ENCODE measurements at places on chromosomes 11 and 22.
A peak's percentile ranks its signal among the peaks of the same experiment; 100 is the strongest.

GRCh38 chr11:102476812-102477211 lies 24.2 kb upstream of the TMEM123 start:
- no peak for DNase-seq

DNA sequence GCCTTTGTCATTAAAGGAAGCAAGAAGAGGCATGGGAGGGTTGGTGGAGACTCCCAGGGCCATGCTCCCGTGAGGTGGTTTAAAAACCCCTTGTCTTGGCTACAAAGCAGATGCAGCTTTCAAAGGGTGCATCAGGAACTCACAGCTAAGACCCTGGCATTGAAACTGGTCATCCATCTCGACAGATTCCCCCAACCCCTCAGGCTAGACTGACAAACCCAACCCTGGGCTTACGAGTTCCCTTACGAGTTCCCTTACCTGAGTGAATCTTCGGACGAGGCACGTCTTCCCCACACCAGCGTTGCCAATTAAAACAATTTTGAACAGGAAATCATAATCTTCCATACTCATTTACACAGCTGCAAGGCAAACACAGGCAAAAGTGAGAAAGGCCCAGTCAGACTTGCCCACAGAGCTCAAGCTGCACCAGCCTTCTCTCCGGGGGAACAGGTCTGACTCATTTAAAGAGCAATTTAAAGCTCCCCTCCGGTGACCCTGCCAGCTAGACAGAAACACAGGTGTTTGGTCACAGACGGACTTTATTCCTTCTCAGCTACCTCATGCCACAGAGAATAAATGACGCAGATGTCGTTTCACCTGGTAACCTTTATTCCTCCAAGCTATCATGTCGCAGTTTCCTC lies 74.6 kb downstream of the RAB30 start:
- peak; percentile 95 for DNase-seq

DNA sequence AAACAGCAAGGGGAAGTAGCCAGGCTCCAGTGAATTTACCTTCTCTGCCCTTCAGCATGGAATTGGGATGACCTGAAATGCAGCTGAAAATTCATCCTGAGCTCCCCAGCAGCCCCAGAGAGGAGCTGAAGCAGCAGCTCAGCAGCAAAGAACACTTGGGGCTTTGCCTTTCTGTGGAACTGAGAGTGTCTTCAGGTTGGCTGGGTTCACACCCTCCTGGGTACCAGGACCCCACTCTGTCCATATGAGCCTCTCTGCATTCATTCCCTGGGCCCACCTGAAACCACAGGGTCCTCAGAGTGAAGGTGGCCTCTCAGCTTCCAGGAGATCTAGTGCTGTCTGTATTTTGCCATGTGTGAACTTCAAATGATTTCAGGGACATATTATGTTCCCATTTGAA lies 429.2 kb downstream of the MN1 start:
- no peak for DNase-seq

DNA sequence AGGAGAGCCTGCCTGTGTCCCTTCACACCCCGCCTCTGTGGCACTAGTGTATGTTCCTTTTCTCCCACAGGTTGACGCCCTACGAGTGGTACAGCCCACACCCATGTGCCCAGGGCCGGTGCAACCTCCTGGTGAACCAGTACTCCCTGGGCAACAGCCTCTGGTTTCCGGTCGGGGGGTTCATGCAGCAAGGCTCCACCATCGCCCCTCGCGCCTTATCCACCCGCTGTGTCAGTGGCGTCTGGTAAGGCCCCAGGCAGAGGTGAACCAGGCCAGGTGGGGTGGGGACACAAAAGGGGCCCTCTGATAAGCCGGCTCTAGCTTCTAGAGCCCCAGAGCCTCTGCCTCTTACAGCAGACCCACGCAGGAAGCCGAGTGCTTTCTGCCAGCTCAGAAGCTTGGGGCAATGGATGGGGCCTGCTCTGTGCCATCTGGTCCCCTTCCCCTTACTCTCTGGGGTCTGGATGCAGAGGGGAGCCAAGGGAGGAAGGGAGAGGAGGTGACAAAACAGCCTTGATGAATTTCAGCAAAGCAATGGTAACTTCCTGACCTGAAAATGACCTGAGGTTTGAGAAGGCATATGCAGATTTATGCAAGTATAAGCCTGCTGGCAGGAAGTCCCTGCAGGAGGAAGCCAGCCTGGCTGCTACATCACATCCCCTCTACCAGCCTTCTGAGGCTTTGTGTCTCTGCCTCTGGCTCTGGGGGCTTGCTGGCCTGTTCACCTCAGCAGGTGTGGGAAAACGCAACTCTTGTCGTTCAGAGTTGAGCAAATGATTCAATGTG lies 67.0 kb upstream of the TBCEL start:
- no peak for DNase-seq

GRCh38 chr11:3957437-3957836 lies 102.0 kb downstream of the STIM1 start:
- DNase-seq = no peak

- no peak for DNase-seq
Measured at GRCh38 chr11:130278745-130279144, 36.0 kb downstream of the ZBTB44 start.

GRCh38 chr22:39381009-39381755 lies 18.4 kb upstream of the TAB1 start:
- no peak for DNase-seq

- peak; percentile 37 for DNase-seq
Measured at GRCh38 chr11:18064450-18065054, 18.5 kb upstream of the TPH1 start.

- DNase-seq = no peak
Measured at GRCh38 chr11:120867988-120868387, 155.9 kb upstream of the TBCEL start.

GRCh38 chr11:111069066-111069465 lies 176.5 kb upstream of the POU2AF2 start:
- DNase-seq = no peak

DNA sequence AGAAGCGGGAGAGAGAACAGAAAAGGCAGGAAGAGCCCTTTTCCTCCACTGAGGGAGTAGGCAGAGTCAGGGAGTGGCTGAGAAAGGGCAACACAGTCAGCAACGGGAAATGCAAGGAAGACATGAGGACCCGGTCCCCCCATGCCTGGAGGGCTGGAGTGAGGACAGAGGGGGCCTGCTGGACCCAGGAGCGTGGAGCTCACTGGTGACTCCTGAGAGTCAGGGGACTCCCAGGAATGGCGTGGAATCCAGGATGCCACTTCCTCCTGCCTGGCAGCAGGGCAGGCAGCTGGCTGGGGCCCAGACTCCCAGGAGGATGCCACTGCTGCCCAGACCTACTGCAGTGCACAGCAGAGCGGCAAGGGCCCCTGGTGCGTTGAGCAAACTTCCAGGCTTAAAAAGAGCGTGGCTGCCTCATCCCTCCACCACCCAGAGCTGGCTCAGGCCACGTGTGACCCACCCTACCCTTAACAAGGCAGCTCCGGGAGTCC lies 11.3 kb downstream of the C11orf21 start:
- no peak for DNase-seq

- DNase-seq = no peak
Measured at GRCh38 chr11:112958670-112959069, 2.5 kb upstream of the NCAM1 start.

DNA sequence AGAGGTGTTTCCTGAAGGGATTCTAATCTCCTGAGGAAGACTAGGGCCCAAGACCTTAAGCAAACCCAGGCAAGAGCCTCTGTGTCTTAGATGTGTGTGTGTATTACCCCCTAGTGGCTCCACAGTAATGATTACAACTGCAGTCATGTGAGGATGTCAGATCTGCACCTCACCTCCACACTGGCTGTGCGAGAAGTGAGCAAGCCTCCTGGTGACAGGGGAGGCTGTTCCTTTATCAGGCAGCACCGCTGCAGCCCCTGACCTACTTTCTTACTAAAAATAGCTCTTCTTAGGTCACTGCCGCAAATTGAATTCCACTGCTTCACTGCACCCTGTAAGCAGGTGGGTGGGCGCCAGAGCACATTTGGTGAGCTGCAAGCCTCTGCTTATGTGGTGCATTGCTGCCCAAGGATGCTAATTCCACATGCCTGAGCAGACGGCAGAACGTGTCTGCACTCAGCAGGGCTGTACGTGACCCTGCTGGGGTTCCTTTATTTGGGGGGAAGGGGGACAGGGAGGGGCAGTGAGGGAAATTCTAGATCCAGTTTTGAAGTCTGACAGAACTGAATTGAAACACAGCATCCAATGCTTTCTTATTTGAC lies 112.4 kb downstream of the KCNC1 start:
- no peak for DNase-seq

DNA sequence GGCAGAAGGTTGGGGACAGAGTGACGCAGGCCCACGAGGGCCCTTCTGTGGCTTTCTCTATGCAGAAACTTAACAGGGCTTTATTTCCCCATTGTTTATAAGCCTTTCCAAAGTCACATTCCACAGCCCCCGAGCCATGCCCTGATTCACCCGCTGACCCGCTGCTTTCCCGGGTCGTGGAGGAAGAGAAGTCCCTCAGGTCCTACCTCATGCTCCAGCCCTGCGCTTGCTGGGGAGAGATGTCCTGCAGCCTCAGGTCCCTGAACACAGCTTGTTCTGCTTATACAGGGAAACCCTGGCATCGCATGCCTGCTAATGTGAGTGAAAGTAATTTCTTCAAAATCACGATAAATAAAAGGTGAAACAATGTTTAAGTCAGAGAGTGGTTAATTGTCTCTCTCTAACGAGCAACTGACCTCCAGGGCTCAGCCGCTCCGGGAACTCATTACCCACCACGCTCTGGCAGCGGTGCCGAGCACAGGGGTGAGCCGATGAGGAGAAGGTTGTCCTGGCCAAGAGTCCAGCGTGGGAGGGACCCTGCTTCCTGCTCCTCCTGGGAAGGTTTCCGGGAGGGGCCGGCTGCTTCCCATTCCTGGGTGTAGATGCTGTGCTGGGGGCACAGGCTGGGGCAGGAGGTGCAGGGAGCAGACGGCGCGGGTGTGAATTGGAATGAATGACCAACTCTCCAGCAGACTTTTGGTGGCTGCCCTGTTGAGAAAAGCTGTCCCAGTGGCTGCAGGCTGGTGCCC lies 595.2 kb downstream of the BRD1 start:
- DNase-seq = no peak

GRCh38 chr11:72293910-72294615 lies 50.1 kb upstream of the PHOX2A start:
- no peak for DNase-seq

DNA sequence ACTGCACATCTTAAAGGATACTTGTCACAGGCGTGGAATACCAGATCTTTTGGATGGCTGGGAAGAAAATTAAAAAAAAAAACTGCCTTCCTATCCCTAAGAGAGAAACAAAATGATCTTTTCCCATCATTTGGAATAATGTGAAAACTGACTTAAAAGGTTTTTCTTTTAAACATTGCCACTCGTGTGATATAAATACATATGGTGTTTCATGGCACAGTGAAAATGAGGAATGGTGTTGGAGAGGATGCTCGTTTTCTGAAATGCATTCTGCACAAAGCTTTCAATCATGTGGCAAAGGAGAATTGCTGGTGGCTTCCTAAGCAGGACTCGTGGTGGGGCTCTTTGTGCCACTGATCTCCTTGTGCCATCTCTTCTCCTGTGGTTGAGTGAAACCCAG lies 74.9 kb upstream of the LRRC4C start:
- DNase-seq = no peak

- DNase-seq = no peak
Measured at GRCh38 chr22:50361688-50362087, 18.6 kb downstream of the PPP6R2 start.

- no peak for DNase-seq
Measured at GRCh38 chr11:86101493-86101892, 32.6 kb upstream of the PICALM start.

GRCh38 chr11:63939397-63939891 lies 642 bp downstream of the NAA40 start:
- no peak for DNase-seq

- no peak for DNase-seq
Measured at GRCh38 chr22:28792491-28793383, 7.6 kb downstream of the XBP1 start.

GRCh38 chr11:118705111-118705741 lies 25.8 kb upstream of the TREH start:
- DNase-seq = no peak

DNA sequence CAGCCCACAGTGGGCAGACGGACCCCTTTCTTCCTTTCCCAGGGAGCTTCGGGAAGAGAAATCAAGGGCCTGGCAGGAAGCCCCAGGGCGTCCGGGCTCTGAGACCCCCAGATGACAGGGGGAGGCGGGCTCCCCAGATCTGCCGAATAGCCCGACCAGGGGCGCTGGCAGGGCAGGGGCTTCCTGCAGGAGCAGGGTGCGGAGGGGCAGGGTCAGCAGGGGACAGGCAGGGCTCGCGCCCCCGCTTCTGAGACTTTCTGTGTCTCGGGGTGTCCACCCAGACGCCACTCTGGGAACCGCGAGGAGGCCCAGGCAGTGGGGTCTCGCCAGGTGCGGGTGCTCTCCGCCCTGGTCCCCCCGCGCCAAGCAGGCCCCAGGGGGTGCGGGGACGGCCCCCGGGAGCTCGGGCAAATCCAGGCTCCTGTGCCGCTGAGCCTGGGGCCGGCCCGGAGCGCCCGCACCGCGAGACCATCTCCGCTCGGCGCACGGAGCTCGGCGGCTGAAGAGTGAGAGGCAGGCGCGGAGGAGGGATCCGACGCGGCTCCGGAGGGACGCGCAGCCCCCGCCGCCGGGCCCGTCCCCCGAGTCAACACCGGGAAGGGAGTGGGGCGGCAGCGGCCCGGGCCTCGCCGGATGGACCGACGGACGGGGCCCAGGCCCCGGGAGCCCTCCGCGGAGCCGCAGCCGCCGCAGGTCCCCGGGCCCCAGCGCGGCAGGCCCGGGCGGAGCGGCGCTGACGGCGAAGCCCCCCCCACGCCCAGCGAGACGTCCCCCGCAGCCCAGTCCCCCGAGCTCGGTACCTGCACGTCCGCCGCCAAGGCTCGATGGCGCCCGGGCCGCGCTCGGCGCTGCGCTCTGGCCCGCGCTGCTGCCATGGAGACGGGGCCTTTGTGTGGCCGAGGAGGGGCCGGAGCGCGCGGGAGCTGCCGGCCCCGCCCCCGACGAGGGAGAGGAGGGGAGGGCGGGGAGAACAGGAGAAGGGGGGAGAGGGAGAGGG lies at the start of gene PLXNB2:
PLXNB2 (minus strand) TSS at position 894 of the 997 bp plus-strand sequence. CDS start 17,062 bp downstream, outside the sequence.
- DNase-seq = no peak

DNA sequence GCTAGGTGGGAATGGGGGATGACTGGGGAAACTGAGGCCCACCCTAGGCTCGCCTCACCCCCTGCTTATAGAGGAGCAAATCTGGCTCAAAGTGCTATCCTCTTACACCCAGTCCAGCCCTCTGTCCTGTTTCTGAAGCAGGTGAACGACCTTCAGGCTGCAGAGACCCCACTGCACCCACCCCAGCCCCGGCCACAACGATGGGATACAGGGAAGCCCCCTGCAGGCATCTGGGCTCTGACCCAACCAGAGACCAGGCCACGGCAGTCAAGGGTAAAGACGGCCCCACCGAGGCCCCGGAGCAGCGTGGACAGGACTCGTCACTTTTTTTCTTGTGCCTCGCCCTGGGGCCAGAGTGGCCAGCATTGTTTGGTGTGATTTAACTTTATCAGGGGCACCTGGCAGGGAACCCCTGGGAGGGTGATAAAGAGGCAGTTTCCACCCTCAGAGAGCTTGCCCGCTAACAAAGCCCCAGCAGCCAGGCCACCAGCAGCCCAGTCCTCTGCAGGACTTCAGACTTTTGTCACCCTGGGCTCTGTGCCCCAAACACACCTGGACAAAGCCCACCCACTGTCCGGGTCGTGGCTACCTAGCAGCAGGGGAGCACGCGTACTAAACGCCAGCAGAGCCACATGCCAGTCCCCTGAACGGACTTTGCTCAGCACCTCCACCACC lies 612.6 kb downstream of the TBC1D22A start:
- DNase-seq = no peak

GRCh38 chr11:95835351-95835750 lies 45.1 kb downstream of the CEP57 start:
- no peak for DNase-seq
